COR-L47 (cell line): ENCODE measurements at places on chromosomes 11 and 22.

DNA sequence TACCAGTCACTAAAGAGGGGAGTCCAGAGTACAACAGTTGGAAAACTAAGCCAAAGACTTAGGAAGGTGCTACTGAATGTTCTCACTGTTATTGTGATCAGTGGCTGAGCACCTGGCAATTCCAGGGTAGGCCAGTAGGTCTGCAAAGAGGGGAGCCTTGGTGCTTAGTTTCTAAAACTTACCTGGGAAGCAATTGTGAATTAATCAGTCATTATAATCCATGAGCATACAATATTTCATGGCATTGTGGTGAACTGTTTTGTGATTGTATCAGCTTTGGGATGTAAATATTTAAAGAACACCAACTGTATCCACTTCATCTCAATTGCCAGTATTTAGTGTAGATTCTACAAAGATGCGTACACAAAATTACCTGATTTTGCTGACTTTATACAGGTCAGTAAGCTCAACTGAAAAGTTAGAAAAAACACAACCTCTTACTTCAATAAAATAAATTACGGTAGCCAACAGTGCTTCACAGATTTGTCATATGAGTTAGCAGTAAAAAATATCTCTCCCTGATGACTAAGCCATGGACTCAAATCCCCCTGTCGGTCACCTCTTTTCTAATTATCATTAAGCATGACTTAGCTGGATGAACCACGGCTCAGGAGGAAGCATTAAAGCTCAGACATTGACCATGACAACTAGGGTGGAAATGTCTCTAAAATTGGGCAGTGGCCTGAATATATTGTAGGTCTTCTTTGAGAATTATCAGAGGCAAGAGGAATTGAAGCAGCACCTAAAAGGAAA lies 30.8 kb upstream of the SORL1 start:
- no peak for DNase-seq

GRCh38 chr11:123449436-123449835 lies 19.4 kb downstream of the GRAMD1B start:
- no peak for DNase-seq

DNA sequence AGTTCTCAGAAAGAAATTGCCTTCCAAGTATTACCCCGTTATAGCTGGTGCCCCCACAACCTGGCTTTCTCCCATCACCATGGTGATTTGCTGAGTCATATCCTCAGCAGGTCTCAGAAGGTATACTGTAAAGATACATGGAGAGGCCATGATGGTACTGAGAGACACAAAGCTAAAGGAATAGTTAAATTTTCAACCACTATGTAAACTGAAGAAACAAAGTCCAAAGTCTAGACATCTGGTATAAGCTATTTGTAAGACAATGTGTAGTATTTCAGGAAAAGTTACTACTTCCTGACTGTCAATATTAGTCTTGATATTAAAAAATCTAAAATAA lies 377.1 kb downstream of the DCDC1 start:
- DNase-seq, result no peak

DNA sequence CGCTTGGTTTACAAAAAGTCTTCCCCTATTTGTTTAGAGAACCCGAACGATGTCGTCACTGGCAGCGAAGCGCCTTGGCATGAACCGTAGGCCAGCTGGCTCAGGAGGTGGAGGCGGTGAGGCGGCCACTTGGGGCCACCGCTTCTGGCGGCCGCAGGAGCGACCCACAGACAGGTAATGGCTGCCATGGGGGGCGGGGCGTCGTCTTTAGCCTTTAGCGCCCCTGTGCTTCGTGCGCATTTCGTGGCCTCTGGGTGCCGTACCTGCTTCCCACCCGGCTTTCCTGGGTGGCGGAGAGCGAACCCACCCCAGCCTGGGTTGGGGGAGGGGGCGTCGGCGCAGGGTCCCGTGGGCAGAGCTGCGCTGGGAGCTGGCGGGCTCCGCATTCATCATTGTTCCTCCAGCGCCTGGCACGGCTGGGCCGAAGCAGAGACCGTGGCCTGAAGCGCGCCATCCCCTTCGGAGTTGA lies 469 bp upstream of the OSBP2 start:
- DNase-seq, result peak; percentile 77

GRCh38 chr11:33984682-33985389 lies 66.7 kb upstream of the CAPRIN1 start:
- no peak for DNase-seq

DNA sequence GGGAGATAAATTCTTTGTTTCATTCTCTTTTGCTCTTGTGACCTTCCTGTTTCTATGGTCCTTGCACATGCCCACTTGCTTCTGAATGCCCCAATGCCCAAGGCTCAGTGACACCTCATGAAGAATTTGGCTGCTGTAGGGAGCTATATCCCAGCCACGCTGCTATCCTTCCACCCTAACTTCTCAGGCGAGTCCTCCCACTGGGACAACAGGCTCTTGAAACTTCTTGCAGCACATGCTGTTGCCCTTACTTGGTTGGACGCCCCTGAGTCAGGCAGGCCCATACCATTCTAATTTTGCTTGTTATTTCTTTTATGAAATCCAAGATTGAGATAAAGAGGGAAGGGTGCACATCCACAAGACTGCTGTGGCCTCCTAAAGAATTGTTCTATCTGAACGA lies 57.6 kb upstream of the BLID start:
- no peak for DNase-seq

DNA sequence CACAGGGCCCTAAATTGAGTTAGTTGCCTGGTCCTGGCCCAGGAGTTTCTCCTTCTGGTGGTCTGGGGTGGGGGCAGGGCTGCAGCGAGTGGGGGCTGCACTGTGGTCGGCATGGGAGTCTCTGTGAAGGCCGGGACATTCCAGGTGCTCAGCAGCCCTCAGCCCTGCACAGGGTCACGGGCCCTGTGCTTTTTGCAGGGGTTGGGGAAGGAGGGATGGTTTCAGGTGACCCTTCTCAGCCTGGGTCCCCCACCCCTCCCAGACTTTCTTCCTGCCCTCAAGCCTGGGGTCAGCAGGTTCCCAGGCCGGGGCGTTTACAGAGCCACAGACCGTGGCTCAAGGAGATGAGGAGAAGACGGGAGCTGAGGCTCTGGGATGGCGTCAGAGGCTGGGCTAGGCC lies 7.8 kb downstream of the EMID1 start:
- DNase-seq, result no peak

- no peak for DNase-seq
These were observed 663.9 kb downstream of the DLG2 start for GRCh38 chr11:84963240-84963639.

DNA sequence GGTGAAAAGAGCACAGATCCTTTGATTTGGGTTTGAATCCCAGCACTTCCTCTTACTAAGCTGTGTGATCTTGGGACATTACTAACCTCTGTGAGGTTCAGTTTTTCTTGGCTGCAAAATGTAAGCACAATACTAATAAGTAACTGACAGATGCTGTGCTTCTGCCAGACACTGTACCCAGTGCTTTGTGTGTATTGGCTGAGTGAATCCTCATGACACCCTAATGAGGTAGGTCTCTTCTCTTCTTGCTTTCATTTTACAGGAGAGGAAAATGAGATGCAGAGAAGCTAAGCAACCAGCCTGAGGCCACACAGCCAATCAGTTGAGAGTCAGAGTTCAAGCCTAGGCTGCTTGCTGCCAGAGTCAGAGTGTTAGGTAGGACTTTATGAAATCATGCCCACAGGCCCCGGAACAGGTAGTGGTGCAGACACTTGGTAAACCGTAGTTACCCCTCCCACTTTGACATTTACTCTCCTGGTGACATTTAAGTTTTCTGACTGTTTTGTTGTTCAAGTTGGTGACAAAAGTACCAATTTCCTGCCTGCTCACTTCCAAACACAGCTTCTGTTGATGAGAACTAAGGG lies 21.2 kb downstream of the PTPRJ start:
- DNase-seq, result no peak

- DNase-seq, result no peak
These were observed 18.2 kb upstream of the PSMA1 start for GRCh38 chr11:14538271-14538925.

DNA sequence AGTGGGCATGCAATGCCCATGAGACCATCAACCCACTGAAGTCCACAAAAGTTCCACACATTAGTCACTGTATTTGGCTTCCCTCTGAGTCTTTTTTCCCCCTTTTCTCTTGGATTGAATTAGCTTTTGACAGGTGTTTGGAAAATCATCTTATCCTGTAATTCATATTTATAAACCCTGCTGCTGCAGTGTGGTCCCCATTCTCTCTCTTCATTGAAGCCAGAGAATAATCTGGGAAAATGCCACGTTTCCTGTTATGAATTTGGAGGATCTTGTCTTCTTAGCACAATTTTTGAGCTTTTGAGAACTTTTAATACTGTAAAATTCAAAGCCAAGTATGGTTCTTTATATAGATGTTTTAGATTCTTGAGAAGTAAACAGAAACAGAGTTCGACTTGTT lies 84.8 kb downstream of the UVRAG start:
- no peak for DNase-seq

DNA sequence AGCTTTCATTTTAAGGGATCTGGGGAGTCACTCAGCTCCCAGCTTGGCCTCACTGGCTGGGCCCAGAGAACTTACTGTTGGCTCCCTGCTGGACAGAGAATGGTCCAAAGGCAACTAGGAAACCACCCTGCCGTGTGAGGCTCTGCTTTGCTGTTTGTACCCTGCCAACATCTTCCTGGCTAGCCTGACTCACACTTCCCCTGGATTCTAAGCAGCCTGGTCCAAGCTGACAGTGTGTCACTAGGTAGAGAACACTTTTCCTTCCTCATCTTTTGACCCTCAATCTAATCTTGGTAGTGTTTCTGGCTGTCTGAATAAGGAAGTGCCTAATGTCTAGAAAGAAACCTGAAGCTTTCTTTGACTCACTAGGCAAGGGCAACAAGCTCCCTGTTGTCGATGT lies 76.7 kb downstream of the FAR1 start:
- DNase-seq, result no peak

- peak; percentile 92 for DNase-seq
These were observed 81.7 kb upstream of the PRR5 start for GRCh38 chr22:44620129-44620840.

DNA sequence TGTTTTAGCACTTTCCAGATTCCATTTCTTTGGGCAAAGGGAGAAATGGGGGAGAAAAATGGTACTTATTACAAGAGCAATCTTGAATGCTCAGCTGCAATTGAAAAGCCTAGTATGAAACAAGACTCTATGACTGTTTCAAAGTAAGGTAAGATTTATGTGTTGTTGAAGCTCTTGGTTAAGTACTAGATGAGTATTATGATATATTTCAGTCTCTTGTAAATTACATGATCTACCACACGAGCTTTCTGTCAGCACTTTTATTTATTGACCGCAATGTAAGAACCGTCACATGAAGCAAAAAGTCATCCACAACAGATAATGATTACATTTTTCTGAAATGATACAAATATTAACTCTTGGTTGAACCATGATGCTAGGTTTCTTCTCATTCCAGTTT lies 906.7 kb upstream of the CHORDC1 start:
- DNase-seq, result no peak

DNA sequence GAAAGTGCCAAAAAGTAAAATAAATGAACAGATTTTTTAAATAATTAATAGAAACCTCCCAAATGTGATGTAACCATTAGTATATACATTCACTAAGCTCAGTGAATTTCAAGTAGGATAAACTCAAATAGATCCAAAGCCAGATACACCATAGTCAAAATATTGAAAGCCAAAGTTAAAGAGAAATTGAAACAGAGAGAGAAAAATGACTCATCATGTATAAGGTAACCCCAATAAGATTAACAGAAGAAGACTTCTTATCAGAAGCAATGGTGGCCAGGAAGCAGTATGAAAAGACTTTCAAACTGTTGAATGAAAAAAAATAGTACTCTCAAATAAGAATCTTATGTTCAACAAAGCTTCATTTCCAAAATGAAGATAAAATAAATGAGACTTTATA lies 70.5 kb downstream of the LUZP2 start:
- no peak for DNase-seq

GRCh38 chr11:71331631-71332030 lies 79.3 kb upstream of the SHANK2 start:
- no peak for DNase-seq

DNA sequence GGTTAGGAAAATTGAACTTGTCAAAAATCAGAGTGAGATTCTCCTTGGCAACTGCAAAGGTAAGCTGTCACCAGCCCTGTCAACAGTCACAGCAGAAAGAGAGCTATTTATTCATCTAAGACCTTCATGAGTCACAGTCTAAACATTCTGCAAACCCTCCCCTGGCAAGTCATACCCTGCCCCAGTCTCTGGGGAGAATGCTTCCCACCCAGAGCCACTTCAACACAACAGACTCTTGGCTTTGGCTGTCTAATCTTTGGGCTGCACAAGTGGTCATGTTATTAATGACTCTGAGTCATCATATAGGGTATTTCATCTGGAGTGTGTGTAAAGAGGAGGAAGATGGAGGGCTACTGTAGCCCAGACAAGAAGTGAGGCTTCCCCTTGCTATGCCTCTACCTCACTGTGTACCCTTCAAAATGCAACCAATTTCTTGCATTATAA lies 153.4 kb downstream of the CCDC34 start:
- DNase-seq, result no peak

GRCh38 chr22:44569561-44569991 lies 71.5 kb upstream of the RTL6 start:
- no peak for DNase-seq

DNA sequence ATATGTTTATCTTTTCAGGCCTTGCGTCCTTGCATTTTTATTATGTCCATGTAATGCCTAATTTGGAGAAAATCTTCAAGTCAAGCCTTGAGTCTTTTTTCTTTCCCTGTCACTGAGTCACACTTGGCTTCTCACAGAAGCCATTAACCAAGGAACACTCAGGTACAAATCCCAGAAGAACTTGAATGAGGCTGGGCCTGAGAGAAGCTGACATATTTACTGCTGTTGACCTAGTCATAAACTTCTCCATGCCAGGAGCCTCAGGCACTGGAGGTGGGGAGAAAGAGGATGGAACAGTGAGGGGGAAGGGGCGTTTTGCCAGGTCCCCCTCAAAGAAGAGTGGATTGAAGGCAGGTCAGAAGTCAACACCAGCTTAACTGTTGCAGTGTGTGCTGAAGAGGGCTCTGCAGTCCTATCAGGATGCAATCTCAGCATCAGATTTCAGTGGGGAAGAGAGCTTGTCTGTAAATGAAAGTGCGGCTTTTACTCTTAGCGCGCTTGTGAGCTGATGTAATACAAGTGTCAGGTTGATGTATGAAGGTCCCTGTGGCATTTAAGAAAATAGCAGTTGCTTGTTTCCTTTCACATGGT lies 526.0 kb downstream of the ETS1 start:
- DNase-seq, result no peak

DNA sequence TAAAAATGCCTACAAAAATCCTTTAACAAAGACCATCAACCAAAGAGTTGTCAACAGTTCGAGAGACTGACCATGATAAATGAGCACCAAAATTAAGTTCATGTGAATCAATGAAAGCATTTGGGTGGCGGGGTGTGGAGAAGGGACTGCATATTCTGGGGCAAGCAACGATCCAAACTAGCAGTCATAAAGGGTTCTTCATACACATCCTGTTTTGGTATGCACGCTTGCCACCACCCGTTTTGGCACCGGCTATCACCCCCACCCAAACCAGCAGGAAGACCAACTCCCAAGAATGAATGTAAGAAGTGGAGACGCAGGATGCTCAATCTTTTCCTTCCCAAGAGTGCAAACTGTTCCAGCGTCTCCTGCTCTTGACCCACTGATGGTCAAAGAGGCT lies 80.8 kb downstream of the SGSM3 start:
- no peak for DNase-seq
